Smooth muscle cell of the brain vasculature (primary cell): ENCODE measurements at places on chromosomes 13 and 19.

DNA sequence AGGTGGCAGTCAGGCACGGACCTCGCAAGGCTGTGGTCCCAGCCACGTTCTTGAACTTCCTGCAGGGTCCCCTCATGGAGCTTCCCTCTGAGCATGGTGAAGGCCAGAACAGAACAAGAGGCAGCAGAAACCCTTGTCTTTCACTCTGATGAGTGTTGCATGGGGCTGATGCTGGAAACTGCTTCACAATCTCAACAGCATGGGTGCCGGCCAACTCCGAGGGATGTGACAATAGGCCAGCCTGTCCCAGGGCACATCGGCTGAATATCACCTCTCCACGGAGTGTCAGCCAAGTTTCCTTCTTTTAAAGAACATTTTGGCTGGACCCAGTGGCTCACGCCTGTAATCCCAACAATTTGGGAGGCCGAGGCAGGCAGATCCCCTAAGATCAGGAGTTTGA lies 173.9 kb downstream of the FOXO1 start:
- no peak for DNase-seq

- no peak for DNase-seq
Measured at GRCh38 chr19:11378319-11379189, 4.1 kb downstream of the SWSAP1 start.

- DNase-seq: no peak
Measured at GRCh38 chr13:114017028-114017630, 43.3 kb upstream of the C13orf46 start.

DNA sequence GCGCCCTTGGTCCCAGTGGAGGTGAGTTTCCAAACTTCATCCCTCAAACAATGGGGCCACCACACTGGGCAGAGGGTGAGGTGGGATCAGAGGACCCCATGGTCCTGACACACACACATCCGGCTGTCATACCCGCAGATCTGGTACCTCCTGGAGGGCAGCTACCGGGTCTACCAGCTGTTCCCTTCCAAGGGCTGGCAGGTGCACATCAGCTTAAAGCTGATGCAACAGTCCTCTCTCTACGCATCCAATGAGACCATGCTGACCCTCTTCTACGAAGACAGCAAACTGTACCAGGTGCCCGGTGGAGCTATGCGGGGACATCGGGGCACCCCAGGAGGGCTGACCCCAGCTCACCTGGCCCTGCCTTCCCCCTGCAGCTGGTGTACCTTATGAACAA lies 14.0 kb upstream of the PSMD8 start:
- no peak for DNase-seq

DNA sequence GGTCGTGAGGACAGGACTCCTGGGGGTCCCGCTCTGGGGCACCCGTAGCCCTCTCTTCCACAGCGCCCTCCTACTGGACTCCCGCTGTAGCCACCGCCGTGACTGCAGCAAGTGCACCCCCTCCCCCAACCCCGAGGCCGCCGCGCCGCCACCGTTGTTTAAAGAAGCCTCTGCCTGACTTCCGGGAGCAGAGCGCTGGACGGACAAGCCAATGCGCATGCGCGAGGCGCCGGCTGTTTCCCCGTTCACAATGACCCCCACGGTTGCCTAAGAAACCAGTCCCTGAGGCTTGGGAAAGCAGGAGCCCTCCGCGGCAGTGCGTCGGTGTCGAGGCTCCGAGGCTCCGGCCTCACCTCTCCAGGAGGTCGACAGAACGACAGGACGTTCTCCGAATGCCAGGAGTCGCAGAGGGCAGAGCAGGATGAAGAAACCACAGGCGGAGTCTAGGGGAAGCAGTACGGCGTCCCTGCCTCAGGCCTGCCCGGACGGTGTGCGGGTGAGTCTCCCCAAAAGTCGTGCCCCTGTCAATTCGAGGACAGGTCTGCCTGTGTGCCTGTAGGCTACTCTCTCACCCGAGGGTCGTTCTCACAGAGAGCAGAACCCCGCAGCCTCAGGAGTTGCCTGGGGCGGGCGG lies 70.5 kb upstream of the ZNF420 start:
- DNase-seq: no peak

DNA sequence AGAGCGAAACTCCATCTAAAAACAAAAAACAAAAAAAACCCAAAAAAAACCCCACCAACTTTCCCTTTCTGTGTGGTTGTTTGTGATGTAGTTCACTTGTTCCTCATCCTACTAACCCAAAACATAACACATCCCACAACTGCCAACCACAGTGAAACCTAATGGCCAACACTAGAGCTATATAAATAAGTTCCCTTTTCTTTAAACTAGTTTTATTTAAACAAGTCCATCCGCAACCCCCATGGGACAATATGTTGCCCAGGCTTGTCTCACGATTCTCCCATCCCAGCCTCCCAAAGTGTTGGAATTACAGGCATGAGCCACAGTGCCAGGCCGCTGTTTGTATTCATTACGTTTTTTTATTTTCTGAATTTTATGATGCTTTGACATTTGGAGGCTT lies 71.2 kb upstream of the ADGRE5 start:
- no peak for DNase-seq

GRCh38 chr13:54210397-54211049 lies 1181.9 kb downstream of the OLFM4 start:
- DNase-seq: no peak

- DNase-seq: no peak
Measured at GRCh38 chr19:18322318-18322758, 538 bp downstream of the LSM4 start.

DNA sequence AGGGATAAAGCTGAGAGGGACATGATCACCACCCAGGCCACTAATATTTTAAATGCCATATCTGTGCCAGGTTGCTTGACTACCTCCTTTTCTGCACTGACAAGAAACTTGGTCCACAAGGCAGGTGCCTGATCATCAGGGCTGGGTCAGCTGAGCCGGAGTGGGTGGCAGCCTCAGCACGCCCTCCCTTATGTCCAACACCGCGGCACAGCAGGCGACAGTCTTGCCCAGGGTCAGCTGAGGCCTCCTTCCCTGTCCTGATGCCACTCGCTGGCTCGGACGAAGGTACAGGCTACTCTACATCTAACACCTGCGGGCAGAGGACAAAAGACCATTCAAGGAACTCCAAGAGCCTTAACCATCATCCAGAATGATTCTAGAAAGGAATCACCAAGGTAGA lies 16.9 kb downstream of the ZC3H4 start:
- no peak for DNase-seq

- no peak for DNase-seq
Measured at GRCh38 chr13:79628463-79628862, 147.5 kb downstream of the NDFIP2 start.

GRCh38 chr19:41352609-41353465 lies 885 bp downstream of the TGFB1 start:
- DNase-seq: no peak

GRCh38 chr19:12705654-12706331 lies 9.4 kb upstream of the FBXW9 start:
- DNase-seq: no peak

DNA sequence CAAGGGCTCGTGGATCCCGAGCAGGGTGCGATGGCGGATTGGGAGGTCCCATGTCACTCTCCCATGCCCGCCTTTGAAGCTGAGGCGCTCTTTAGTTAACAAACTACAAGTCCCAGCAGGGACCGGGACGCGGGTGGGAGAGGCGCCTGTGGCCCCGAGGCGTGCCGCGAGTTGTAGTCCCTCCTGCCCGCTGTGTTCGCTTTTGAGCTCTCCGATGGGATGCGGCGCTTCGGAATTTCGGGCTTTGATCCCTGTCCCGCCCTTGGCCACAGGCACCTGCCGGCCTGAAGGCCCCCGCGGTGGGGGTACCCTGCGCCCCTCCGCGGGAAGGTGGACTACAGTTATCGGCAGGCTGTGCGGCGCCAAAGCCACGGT lies 11.0 kb downstream of the CYTH2 start:
- no peak for DNase-seq

- DNase-seq: no peak
Measured at GRCh38 chr19:32930567-32930966, 41.2 kb downstream of the CEP89 start.

GRCh38 chr19:23788411-23788810 lies 29.7 kb upstream of the ZNF681 start:
- DNase-seq: no peak

- DNase-seq: no peak
Measured at GRCh38 chr19:47699360-47699917, 13.8 kb upstream of the EHD2 start.
